ENCODE measurements at places on chromosomes 13 and 19. TPM values are rescaled to one million over a fixed set of nuclear protein-coding genes. Genes with fewer than 3 reads are reported as not detected.

GRCh38 chr19:46032597-46033025 lies 8.2 kb downstream of the IGFL4 start:
- DNase-seq: no peak

GRCh38 chr19:13935765-13936510 lies 2.3 kb downstream of the PODNL1 start:
- no peak for DNase-seq

DNA sequence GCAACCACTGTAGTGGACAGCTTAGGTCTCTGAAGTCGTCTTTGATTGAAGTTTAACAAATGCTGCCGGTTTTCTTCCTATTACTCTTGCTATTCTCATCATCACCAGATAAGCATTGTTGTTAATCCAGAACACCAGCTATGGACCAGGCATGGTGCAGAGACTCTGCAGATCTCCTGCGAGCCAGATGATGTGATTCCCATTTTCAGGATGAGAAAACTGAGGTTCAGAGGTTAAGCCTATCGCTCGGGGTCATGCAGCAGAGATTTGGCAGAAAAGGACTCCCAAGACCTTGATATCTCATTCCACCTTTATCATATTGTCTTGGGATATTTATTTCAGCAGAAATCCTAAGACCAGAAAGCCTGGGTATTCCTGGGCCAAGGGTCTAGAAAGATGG lies 16.5 kb upstream of the CABP5 start:
- DNase-seq: no peak

GRCh38 chr19:3346677-3347353 lies 19.6 kb upstream of the NFIC start:
- no peak for DNase-seq

DNA sequence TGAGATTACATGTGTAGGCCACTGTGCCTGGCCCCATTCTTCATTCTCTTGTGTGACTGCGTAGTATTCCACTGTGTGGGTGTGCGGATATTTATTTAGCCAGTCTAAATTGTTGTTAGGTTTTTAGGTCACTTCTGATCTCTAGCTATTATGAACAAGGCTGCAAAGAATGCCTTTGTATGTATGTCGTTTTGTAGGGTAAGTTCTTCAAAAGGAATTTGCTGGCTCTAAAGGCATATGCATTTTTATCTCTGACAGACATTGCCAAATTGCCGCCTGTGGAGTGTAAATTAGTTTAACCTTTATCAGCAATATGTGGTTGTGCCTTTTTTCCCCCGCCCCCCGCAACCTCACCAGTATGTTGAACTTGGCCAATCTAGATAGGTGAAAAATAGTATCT lies 30.3 kb upstream of the EHD2 start:
- no peak for DNase-seq

LHB gene
- not detected for polyA plus RNA-seq

ANGPTL8 gene
- 0.34 TPM for polyA plus RNA-seq

KLF12 gene
- polyA plus RNA-seq: 25.3 TPM

ETFB gene
- polyA plus RNA-seq: 124 TPM

TNFRSF19 gene
- 54.1 TPM for polyA plus RNA-seq

ZNF772 gene
- 21.3 TPM for polyA plus RNA-seq

AMER2 gene
- 0.43 TPM for polyA plus RNA-seq

Measured in renal cortex interstitium (tissue), 15 donors.